ENCODE measurements at places on chromosomes 1 and 21.

DNA sequence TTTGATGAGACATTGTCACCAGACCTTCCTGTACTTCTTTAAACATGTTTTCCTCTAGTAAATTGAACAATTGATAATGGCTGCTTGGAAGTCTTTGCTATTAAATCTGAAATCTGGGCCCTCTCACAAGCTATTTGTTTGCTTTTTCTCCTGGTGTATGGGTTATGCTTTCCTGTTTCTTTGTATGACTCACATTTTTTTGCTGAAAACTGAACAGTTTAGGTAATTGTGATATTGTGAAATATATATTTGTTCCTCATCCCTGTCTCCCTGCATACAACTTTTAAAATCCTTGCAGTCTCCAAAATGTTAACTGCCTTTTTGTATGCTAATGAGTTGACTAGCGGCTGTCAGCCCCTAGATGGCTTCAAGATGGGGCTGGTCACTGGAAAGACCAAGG lies 61.6 kb downstream of the MAP3K21 start:
- DNase-seq: no peak

GRCh38 chr1:33195556-33195955 lies 13.7 kb upstream of the TRIM62 start:
- DNase-seq: no peak

DNA sequence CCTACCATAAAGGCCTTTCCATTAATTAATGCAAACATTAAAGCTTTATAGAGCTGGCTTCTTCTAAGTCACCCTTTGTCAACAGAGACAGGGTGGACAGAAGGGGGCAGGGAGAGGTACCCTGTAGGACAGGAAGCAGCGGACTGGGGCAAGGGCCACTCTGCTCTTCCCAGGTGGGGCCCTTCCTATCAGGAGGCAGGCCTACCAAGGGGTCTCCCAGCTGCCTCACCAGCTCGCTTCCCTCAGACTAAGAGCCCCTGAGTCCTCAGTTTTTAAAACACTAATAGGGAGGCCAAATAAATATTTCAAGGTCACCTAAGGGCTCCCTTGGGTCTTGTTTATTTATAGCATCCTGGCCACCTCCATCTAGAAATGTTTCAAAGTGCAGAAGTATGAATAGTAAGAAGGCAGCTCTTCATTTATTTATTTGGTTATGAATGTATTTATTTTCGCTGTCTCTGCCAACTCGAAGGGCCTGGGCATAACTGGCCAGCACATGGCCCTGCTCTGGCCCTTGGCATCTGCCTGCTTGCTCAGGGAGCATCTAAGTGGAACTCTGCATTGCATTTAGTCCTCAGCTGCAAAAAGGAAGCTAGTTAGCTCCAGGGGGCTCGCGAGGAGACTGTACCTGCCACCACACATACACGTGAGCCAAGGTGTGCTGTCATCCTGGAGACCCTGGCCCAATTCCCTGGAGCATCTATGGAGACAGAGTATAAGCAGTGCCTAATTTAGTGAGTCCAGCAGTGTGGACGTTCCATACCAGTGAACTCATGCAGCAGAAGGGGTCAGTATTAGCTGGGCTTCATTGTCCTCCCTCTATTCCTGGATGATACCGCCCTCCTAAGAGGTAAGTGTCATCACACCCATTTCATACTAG lies 395.1 kb upstream of the VAMP3 start:
- DNase-seq: no peak

DNA sequence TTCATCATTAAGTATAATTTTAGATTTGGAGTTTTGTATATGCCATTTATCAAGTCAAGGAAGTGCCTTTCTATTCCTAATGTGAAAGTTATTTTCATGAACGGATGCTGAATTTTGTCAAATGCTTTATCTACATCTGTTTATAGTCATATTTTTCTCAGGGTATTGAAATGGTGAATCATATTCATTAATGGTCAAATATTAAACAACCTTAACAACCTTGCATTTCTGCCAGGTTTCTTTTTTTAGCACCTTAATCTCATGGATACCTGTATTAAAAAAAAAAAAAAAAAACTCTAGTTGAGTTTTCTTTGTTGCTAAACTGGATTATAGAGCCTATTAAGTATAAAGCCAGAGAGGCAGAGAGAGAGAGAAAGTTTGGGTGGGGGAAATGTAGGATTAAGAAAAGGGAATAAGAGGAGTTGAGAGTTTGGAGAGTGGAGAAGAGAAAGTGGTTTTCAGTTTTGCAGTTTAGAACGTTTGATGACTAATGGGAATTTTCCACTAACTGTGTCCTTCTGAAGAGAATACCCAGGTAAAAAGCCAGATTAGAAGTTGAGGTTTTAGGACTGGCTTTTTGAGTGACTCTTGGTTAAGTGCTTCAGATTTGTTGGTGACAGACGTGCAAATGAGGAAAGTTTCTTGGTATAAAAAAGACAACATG lies 305.0 kb downstream of the HLX start:
- no peak for DNase-seq

DNA sequence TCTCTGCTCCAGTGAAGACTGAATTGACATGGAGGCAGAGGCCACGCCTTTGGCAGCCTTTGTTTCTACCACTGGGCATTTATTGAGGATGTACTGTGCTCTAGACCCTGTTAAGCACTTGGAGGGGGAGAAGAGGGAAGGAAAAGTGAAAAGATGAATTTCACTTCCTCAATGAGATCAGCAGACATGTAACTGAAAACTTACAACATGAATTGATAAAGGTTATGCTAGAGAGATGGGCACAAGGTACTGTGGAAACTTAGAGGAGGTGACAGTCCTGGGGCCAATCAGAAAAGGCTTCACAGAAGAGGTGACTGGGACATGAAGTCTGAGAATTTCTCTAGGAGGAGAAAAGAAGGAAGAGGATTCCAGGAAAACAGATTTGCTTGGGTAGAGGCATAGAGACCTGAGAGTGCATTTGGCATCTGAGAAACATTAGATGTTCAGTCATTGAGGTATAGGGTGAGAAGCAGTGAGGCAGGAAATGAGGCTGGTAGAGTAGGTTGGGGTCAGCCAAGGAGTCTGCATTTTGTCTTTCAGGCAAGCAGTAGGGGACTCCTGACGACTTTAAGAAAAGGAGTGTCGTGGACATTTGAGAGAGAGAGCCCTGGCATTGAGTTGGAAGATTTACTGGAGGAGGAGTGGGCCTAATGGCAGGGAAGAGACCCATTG lies 113.0 kb downstream of the SYT2 start:
- no peak for DNase-seq

DNA sequence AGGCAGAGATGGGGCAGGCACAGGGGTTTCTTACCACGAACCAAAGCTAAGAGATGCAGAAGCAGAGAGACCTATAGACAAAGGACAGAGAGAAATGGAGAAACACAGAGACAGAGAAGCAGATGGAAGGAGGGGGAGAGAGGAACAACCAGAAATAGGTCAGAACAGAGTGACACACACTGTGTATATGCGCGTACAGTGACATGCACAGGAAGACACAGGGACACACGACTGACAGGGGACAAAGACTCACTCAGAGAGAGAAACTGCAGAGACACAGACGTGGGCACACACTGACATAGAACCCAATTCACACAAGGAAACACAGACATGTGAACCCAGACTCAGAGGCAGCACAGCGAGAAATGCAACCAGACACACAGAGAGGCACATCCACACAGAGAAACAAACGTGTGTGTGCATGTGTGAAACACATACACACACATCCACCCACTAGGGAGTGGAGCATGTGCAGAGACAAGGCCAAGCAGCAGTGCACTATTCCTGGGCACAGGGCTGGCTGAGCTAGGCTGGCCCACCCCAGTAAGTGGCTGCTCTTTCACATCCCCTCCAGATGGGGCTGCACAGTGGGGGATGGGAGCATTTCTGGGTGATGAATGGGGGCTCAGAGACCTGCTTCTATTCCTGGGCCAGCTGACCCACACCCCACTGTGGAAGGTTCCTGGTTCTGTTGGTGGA lies 123.4 kb upstream of the CSF3R start:
- DNase-seq: no peak

DNA sequence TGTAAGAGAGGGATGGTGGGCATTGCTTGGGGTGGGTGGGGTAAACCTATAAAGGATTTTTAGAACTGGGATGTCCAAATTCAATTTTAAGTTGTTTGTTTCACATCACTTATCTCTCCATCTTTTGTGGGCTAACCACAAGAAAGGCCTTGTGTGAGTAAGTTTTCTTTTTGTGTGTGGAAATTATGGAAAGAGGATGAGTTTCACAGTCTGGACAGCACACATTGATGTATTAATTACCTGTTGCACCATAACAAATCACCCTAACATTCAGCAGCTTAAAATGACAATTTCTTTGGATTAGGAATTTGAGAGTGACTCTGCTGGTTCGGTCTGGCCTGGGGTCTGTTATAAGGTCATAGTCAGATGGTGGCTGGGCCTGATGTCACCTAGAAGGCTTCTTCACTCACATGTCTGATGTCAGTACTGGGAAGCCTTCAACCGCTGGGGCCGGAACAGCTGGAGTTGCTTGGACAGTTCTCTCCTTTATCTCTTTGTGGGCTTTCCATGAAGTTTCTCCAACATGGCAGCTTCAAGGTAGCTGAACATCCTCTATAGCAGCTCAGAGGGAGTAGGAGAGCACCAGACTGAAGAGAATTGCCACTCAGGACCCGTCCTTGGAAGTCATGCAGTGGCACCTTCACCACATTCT lies 2.0 kb upstream of the COL9A2 start:
- DNase-seq: no peak

GRCh38 chr21:20997636-20998455 lies at the start of gene NCAM2:
NCAM2 (plus strand) TSS chr21:20998409.
- peak; percentile 80 for DNase-seq

GRCh38 chr1:225678545-225678944 lies 25.6 kb upstream of the ENAH start:
- no peak for DNase-seq

DNA sequence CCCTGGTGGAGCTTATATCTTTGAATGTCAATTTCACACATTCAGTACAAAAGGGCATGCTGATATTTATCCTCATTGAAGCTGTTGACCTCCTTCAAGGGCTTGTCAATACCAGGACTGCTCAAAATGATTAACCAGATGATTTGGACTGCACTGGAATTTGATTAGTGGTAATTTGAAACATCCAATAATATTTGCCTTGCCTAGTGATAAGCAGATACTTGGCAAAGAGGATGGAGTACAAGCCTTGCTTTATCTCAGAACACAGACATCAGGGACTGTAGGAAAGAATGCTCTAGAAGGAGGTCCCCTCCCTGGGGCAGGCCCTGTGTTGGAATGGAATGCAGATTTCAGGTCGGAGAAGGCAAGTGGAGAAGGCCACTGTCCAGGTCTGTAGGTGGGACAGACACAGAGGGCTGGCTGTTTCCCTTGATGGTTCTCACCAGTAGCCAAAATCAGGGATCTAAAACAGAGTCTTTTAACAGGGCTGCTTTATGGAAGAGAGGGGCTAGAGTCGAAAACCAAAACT lies 64.8 kb upstream of the ZNF648 start:
- DNase-seq: no peak

DNA sequence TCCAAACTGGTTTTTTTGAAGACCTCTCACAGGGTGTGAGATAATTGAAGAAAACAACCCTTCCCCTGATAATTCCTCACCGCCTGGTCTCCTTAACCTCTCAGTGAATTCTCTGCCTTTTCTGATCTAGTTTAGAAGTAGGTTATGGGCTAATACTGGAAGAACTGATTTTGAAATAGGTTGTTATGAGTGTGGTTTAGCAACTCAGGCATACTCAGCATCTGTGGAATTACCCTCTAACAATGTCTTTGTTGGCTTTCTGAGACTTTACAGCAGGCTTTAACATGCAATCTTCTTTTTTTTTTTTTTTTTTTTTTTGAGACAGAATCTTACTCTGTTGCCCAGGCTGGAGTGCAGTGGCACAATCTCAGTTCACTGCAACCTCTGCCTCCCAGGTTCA lies 10.3 kb upstream of the PLD5 start:
- no peak for DNase-seq

DNA sequence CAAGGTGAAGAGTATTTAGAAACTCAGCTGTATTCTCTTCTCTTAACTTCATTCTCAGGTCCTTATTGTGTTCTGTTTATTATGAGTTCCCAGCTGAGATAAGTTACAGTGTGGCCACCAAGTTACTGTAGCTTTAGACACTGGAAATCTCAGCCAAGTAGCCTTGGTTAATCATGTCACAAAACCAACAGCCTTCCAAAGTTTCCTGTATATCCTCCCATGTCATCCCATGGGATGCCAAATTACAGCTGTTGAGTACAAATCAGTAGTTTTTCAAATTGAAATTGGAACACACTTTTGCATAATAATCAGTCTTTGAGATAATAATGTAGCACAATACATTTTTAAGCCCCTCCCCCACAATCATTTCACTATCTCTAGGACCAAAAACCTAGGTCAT lies 10.7 kb downstream of the ADAMTS5 start:
- no peak for DNase-seq

- DNase-seq: peak; percentile 17
Observed at GRCh38 chr1:53337499-53337898, 9.6 kb upstream of the LRP8 start.

DNA sequence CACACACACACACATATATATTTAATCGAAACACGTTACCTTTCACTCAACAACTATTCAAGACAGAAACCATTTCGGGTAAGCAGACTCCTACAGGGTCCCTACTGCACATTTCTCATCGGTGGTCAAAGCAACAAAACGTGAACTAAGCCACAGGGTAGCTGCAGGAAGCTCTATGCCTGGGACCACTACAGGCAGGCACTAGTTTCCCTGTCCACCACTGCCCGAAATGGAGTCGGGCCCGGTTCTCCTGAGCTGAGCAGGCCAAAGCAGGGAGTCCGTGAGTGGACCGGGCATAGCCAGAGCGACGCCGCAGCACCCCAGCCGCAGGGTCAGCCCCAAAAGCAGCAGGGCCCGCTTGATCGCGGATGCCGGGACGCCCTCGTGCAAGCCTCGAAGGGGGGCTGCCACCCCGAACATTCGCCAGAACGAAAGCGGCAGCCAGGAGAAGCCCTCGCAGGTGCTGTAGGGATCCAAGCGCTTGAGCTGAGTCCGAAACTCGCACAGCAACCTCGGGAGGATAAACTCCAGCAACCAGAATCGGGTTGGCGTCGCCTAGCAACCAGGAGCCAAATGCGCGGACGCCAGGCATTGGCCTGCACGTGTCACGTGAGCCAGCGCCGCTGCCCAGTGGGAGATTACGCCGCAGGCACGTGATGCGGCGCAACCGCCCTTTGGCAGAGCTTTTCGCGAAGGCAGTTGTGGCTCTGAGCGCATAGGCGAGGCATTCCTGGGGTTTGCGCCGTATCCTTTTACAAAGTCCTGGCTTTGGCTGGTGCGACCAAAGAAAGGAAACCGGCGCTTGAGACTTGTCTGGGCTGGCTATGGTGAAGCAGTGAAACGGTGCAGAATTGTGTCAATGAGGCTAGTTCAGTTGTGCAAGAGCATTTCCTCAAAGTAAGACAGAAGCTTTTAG lies 13.9 kb upstream of the DDI2 start:
- peak; percentile 99 for DNase-seq

GRCh38 chr1:113677250-113678158 lies 81.8 kb downstream of the PHTF1 start:
- DNase-seq: no peak

GRCh38 chr1:109535971-109536491 lies 3.6 kb upstream of the GPR61 start:
- DNase-seq: peak; percentile 77

DNA sequence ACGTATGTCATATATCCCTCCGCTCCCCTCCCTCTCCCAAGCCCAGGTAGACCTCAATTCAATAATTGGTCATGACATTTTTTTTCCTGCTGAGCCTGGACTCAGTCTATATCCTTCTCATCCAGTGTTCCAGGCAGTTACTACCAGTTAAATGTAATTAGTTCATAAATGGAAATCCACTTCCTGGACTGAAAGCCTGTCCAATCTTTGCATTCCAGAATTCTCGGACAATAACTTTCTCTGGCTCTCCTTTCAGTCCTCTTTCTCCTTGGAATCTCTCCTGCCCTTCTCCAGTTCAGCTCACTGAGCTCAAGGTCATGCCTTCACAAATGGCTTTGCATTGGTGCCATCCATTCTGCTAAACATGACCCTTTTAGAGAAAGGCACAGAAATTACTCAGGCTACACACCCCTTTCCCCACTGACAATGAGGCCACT lies 34.8 kb downstream of the VWA5B1 start:
- DNase-seq: no peak
